ENCODE measurements at places on chromosomes 16 and 17.
A peak's percentile ranks its signal among the peaks of the same experiment; 100 is the strongest.

GRCh38 chr16:62135911-62136310 is 99.7 kb upstream of the CDH8 start:
- no peak for DNase-seq

- DNase-seq = no peak
Observed at GRCh38 chr17:69477204-69477902, 62.9 kb downstream of the MAP2K6 start.

DNA sequence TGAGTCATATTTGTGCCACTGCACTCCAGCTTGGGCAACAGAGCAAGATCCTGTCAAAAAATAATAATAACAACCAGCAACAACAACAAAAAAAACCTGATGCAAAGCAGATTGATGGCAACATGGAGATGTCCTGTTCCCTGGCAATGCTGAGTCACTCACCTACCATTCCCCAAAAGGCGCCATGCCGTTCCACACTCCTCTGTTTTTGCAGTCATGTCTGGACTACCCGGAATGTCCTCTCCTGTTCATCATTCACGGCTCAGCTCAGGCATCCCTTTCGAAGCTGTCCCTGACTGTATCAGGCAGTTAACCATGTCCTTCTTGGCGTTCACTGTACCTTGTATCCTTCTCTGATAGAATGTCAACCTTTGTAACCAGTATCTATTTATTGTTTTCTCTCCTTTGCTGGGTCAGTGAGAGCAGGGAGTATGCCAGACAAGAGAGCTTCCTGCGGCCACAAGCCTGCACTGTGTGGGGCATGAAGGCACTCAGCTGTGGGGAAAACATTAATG is 147.7 kb downstream of the ABCC12 start:
- no peak for DNase-seq

- no peak for DNase-seq
Observed at GRCh38 chr16:57694231-57694724, 328 bp upstream of the DRC7 start.

DNA sequence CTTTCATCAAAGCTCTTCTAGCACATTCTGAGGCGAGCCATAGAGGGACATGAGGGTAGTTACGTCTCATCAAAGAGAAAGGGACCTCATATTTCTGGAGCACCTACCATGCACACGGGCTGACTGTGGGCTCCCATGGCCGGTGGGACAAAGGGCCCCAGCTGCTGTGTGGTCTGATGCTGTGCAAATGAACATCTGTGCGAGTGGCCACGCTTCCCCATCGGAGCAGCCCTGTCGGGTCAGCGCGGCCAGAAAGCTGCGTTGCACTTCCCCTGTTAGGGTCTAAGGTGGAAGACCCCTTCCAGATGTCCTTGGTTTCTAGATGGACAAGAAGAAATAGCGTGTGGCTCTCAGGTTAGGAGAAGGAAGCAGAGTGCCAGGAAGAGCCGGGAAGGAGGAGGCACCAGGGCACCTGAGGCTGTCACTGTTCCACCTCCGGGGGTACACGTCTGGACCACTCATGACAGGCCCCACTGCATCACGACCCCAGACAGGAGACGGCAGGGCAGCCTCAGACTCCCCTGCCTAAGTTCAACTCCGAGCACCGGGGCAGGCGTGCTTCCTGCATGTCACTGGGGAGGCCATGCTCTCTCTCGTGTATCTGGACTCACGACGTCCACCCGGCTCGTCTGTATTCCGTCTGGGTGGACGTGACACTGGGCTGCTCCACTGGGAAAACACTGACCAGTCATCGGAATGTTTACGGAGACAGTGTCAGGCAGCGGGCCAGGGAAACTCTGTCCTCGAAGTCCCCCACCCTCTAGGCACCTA is 8.5 kb upstream of the BAIAP2 start:
- DNase-seq = no peak

DNA sequence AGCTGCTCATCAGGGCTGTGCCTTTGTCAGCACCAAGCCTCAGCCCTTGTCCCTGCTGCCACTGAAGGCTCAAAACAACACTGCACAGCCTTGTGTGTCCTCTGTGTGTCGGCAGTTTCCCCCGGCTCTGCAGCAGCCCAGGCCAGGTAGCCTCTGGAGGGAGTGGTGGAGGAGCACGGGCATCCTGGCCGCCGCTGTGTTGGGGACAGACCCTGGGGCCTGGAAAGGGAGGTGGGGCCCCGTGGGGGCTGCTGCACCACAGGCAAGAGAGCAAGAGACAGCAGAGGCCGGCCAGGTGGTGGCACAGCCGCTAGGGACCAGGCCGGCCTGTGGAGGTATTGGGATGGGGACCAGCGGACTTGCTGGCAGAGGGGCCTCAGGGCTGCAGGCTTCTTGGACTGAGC is 96.9 kb upstream of the ZNF750 start:
- no peak for DNase-seq

GRCh38 chr17:77214328-77214727 is 73.6 kb downstream of the SEC14L1 start:
- no peak for DNase-seq

GRCh38 chr16:79100447-79100846 is 500.1 kb downstream of the MAF start:
- no peak for DNase-seq

- peak; percentile 28 for DNase-seq
Observed at GRCh38 chr16:46822270-46822669, 8.7 kb downstream of the C16orf87 start.

DNA sequence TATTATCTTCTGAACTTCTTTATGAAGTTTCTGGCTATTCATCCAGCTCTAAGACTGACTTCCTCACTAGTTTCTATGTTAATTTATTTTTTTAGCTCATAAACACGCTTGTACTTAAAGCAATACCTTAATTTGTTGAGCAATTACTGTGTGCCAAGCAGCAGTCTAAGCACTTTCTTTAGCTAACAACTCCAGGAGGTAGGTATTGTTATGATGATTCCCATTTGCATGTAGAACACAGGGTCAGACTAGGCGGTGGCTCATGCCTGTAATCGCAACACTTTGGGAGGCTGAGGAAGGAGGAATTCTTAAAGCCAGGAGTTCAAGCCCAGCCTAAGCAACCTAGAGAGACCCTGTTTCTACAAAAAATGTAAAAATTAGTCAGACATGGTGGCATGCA is 19.8 kb downstream of the DNAH3 start:
- no peak for DNase-seq

DNA sequence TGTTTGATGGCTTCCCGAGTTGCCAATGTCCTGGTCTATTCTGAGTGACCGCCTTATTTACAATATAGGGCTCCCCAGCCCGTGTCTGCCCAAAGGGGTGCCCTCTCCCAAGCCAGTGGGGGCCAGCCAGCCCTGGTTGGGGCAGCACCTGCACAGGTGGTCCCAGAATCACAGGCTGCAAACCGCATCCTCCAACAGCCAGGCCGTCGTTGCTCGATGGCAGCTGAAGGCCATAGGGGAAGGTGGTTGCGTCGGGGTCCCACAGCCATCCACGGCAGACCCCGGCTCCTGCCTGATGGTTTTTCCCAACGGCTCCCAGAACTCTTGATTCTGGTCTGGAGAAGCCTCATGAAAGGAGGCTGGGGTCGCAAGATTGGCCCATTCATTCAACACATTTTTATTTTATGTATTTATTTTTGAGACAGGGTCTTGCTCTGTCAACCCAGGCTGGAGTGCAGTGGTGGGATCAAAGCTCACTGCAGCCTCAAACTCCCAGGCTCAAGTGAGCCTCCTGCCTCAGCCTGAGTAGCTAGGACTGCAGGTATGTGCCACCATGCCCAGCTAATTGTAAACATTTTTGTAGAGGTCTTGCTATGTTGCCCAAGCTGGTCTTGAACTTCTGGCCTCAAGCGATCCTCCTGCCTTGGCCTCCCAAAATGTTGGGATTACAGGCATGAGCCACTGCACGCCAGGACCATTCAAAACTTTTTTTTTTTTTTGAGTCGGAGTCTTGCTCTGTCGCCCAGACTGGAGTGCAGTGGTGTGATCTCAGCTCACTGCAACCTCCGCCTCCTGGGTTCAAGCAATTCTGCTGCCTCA is 79.0 kb upstream of the TOB1 start:
- no peak for DNase-seq

GRCh38 chr16:78522327-78522726 is 422.9 kb downstream of the WWOX start:
- DNase-seq = no peak

DNA sequence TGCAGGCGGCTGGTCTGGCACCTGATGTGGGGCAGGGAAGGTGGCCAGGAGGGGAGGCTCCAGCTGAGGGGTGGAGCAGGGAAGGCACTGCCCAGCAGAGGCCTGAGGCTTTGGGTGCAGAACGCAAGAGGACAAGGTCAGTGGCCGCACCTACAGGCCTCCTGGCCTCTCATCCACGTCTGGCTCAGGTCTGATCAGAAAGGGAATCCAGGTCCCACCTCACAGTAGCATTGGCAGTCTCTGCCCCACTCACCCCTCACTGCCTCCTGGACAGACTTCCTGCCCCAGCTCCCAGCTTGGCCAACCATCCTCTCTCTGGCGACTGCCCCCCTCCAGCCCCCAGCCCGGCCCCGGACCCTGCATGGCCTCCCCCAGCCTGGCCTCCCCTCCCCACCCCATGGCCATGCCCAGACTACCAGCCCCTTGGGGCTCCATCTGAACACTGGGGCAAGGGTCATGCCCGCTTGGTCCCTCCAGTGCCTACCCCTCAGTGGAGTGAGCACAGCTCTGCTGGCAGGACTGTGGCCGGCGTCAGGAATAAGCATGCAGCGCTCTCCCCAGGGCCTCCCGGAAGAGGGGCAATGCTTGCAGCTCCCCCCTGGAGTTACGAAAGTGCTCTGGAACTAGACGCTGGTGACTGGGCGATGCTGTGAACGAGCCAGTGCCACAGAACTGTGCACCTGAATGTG is 4.6 kb downstream of the UTS2R start:
- no peak for DNase-seq

- no peak for DNase-seq
Observed at GRCh38 chr17:67212714-67213417, 32.1 kb downstream of the HELZ start.

GRCh38 chr17:39823407-39824054 is 40.6 kb downstream of the IKZF3 start:
- no peak for DNase-seq

- DNase-seq = no peak
Observed at GRCh38 chr16:75099738-75100602, 16.6 kb downstream of the LDHD start.

- DNase-seq = no peak
Observed at GRCh38 chr17:45963889-45964288, 35.2 kb upstream of the STH start.

DNA sequence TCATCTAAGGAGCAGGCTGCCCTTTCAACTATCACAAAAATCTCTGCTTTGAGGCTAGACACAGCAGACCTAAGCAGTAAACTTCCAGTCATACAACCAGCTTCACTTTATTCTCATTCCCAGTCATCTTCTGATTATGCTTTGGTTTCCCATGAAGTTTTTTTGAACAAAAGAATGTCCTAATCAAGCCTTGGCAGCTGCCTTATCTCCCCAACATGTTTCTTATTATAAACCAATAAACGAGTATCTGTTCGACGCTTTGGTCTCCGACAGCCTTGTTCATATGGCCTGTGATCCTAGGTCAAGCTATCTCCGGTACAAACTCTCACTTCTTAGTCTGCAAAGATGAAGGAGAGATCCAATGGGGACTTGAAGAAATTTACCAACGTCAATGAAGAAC is 47.4 kb upstream of the CDYL2 start:
- no peak for DNase-seq

DNA sequence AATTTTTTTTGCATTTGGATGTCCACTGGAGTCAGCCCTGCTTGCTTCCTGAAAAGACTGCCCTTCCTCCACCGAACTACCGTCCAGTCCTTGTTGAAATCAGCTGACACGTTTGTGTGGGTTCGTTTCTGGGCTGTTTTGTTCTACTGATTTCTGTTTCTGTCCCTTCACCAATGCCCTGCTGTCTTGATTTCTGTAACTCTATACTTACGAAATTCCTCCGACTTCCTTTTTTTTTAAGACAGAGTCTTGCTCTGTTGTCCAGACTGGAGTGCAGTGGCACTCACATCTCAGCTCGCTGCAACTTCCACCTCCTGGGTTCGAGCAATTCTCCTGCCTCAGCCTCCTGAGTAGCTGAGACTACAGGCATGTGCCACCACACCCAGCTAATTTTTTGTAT is 8.4 kb upstream of the GAA start:
- no peak for DNase-seq

Data from MM.1S (cell line).